A549 treated with ZK216348 at 1 μM for 4 hours (cell line): ENCODE measurements at places on chromosomes 1 and 21. TPM values are rescaled to one million over a fixed set of nuclear protein-coding genes. Genes with fewer than 3 reads are reported as not detected.

The ZBTB40 gene
- total RNA-seq = 4.0 to 5.8 TPM (median 5.3 TPM) in 5 replicates

The NRDC gene
- total RNA-seq = 76.1 to 84.8 TPM (median 77.5 TPM) in 5 replicates

The HAX1 gene
- total RNA-seq = 92.1 to 116 TPM (median 95.7 TPM) in 5 replicates

The PLEKHN1 gene
- total RNA-seq = 4.0 to 6.6 TPM (median 5.4 TPM) in 5 replicates

The NTNG1 gene
- total RNA-seq = not detected in 5 replicates

The FCRL5 gene
- total RNA-seq = not detected in 5 replicates

The REN gene
- not detected in 5 replicates for total RNA-seq

The HEATR1 gene
- total RNA-seq = 20.3 to 28.4 TPM (median 25.0 TPM) in 5 replicates

The TNNT2 gene
- total RNA-seq = 0.34 TPM in 1 of 5 replicates, not detected in the others

The LIN28A gene
- not detected in 5 replicates for total RNA-seq

The NR1I3 gene
- total RNA-seq = not detected in 5 replicates

The ANKRD65 gene
- total RNA-seq = 0.07 to 0.23 TPM in 2 of 5 replicates, not detected in the others

The PLPPR5 gene
- not detected in 5 replicates for total RNA-seq

The CATSPER4 gene
- total RNA-seq = not detected in 5 replicates

The SGIP1 gene
- total RNA-seq = not detected in 5 replicates

The RAB25 gene
- total RNA-seq = 0.29 to 0.62 TPM (median 0.38 TPM) in 3 of 5 replicates, not detected in the others

The SPATA45 gene
- not detected in 5 replicates for total RNA-seq

The ZC3H12A gene
- total RNA-seq = 22.1 to 41.3 TPM (median 32.9 TPM) in 5 replicates

The KMO gene
- 0.46 to 2.0 TPM (median 1.5 TPM) in 5 replicates for total RNA-seq

The GBP3 gene
- total RNA-seq = 1.1 to 2.2 TPM (median 1.5 TPM) in 5 replicates

The SIM2 gene
- 6.9 to 9.2 TPM (median 8.1 TPM) in 5 replicates for total RNA-seq

The HAPLN2 gene
- total RNA-seq = 0.11 to 0.43 TPM (median 0.20 TPM) in 3 of 5 replicates, not detected in the others

The CFHR3 gene
- total RNA-seq = 0.14 to 0.47 TPM (median 0.32 TPM) in 5 replicates

The LDLRAD2 gene
- total RNA-seq = 0.05 to 0.06 TPM in 2 of 5 replicates, not detected in the others

The ADORA3 gene
- not detected in 5 replicates for total RNA-seq

The CCDC27 gene
- total RNA-seq = not detected in 5 replicates

The OR10K1 gene
- total RNA-seq = not detected in 5 replicates

The CDK18 gene
- total RNA-seq = 1.0 to 1.4 TPM (median 1.2 TPM) in 5 replicates

The F3 gene
- total RNA-seq = 3.1 to 4.0 TPM (median 3.4 TPM) in 5 replicates

The C4BPB gene
- 1.2 to 2.1 TPM (median 1.6 TPM) in 5 replicates for total RNA-seq

The CXADR gene
- 5.8 to 12.1 TPM (median 9.3 TPM) in 5 replicates for total RNA-seq
